ENCODE measurements at places on chromosomes 16 and 17.

GRCh38 chr17:1796800-1797199 lies 32.9 kb downstream of the SMYD4 start:
- DNase-seq, result no peak

DNA sequence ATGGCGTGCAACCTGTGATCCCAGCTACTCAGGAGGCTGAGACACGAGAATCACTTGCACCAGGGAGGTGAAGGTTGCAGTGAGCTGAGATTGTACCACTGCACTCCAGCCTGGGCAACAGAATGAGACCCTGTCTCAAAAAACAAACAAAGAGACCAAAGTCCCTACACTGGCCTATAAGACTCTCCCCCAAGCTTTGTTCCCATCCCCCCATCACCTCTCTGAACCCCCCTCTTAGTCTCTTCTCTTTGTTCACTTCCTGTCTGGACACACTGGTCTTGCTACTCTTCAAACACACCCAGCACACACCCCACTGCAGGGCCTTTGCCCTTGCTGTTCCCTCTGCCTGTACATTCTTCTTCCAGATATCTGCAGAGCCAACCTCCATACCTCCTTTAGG lies 7.8 kb upstream of the SCNN1B start:
- DNase-seq, result no peak

DNA sequence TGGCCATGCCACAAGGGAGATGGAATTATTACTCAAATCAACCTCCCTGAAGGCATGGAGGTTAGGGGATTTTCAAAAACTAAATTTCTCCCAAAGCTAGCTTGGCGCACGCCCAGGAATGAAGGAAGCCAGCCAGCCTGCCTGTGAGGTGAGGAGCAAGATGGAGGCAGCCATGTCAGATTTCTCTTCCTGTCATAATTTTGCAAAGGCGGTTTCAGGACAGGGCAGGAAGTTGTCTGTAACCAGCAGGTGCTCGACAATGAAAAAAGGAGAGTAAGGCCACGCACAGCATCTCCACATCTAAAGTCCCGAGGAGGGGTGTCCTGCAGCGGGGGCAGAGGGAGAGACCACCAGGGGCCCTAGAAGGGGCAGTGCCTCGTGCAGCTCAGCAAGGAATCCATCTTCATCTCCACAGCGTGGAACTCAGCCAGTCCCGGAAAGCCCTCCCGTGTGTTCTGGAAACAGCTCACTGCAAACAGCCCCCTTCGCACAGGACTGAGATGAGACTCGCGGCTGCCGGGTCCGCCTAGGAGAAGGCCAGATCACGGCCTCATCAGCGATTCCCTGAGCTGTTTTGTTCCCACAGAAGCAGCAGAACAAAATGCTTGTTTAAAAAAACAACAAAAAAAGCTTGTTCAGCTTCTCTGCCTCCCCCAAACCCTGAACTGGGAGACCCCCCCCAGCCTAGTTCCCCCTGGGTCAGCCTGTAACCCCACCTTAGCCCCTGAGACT lies 47.8 kb downstream of the SLC7A5 start:
- no peak for DNase-seq

DNA sequence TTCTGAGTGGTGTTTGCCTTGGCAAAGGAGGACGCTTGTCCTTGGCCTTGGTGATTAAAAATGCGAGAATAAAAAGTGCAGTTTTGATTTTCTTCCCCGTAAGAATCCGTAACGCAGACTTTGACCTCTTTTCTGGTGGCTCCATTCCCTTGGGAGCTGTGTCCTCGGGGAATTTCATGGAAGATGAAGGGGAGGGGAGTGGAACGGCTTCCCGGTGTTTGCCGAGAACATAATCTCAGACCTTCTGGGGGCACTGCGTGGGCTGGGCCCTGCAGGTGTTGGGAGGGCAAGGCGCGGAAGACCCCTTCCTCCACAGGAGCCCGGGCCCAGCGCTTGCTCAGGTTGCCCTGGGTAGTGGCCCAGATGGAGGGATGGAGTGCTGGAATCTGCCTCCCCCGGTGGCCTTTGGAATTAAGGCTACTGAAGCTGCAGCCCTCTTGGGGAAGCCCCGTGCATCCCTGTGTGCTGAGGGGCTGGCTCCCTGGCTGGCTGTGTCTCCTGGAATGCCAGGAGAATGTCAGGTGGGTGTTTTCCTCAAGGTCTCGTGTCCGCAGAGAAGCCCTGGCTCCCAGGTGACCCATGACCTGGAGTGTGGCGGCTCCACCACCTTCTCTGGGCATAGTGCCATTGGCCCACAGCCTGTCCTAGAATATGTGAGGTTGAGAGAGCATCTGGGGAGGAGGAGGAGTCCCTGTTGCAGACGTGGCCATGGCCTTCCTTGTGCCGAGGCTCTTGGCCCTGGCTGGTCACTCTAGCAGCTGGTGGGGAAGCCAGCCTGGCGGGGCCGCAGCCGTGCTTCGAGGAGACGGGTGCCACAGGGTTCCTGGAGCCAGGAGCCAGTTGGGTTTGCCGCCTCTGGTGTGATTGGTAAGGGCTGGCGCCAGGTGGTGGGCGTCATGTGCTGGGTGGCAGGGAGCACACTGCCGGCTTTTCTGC lies 3.1 kb downstream of the BAIAP2 start:
- no peak for DNase-seq

DNA sequence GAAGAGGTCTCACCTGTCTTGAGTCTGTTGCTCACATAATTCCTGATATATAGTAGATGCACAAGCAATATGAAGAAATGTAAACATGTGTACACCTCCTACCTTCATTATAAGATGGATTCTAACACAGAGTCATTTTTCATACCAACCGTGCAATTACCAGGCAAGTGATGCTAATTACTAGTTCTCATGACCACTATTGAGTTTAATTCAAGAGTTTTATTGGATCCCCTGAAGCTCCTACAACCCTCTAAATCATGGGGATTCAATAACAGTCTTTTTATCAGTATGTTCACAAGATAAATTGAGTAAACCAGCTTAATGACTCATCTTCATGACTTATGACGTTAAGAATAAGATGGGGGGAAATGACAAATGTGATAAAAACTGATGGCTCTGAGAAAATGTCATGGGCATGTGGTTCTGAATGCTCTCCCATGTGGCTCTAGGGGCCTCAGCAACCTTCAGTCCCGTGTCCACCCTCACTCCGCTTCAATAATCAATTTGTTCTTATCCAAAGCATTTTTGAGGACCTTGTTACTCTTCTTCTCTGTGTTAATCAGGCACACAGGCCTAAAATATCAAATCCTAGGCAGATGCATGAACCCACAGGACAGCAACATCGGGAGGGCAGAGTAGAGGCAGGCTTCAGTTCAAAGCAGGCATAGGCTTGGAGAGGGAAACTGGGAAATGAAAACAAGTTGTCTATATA lies 42.8 kb downstream of the PRAC1 start:
- DNase-seq, result no peak

DNA sequence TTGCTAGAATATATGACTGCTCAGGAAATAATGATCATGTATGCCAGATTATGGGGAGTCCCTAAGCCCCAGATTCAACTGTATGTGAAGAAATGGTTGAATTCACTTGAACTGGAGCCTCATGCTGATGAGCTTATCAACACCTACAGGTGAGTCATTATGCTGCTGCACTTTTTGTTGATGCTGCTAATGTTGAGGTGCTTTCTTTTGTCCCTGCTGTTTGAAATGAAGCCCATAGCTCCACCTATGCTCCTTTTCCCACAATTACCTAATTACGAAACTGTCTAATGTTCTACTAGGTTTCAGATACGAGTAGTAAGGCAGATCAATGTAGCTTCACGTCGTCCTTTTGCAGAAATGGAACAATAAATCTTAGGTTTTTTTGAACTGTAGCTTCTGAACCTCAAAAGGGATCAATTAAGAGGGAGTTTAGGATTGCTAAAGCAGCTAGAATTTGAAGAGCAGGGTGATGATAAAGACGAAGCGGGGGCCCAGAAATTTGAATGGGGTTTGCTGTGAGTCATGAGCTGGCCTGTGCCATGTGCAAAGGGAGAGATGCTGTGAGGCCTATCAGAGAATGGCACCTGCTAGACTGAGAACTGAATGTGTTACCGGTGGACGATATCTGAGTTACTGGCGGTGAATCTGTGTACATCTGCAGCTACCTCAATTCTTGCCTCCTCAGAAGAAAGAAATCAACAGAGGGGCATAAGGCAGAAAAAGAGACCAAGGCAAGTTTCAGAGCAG lies 6.1 kb upstream of the UQCRC2 start:
- no peak for DNase-seq

DNA sequence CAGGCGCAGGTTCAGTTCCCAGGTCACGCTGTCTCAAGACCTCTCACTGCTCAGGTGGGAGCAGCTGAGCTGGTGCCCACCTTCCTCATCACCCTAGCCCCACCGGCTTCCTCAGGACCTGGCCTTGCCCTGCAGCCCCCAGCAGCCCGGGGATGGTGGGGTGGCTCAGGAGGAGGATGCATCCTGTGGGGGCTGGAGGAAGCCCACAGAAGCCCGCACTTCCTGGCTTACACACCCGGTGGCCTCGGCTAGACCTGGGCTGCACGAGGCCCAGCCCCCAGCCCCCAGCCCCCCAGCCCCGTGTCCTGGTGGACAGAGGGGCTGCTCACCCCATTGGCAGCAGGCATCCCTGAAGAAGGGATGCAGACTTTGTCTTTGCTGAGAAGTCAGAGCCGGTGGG lies 43.4 kb downstream of the BAHCC1 start:
- no peak for DNase-seq

DNA sequence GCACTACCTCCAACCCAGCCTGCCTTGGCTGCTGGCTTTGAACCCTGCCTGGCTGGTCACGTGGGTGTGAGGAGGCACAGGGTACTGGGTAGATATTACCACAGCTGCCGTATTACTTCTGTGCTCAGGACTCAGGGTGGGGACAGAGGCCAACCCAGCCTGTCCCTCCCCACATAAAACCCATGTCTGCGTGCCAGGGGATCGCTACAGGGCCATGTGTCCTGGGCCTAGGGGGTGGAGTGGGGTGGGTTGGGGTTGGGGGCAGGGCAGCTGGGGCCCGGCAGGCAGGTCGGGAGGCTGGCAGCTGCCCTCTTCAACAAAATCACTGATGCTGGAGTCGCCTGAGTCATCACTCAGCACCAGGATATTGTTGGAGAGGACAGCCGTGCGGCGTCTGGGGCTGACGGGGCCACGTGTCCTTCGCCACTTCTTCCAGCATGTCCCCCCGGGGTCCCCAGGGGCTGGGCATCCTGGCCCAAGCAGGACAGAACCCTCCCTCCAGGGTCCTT lies 39.7 kb upstream of the PVALEF start:
- no peak for DNase-seq

GRCh38 chr16:3759736-3760135 lies 42.4 kb upstream of the TRAP1 start:
- no peak for DNase-seq

DNA sequence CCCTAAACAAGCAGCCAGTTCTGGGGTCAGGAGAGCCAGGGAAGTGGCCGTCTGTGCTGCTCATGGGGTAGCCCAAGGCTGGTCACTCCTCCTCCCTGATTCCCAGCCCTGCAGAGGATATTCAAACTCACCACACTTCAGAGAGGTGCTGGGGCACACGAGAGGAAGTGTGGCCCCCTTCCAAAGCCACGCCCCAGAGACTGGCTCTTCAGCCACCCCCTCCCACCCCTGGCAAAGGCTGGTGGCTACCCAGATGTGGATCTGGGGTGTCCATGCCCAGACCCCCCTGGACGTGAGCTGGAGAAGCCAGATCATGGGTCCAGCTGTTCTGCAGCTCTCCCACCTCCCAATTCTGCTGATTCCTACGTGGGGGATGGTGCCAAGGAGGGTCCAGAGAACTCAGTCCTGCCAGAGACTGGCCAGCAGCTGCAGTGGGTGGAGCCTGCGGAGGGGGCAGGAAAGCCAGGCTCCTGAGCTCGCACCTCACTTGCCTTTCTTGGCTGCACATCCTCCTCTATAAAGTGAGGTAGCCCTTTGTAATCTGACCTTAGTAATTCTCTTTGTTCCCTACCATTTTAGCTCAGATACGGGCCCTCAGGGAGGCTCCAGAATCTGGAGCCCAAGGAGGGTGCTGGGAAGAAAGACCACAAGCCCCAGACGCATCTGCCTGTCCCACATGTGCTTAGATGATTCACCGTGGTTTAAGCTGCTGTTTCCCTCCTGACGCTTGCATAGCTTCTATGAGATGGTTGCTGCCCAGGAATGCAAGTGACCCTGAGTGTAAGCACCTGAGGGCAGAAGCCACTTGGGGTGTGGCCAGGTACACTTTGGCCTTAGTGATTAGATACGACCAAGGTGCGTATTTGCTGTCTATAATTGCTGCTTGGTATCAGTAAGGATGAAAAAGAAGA lies 15.3 kb downstream of the SDK2 start:
- DNase-seq, result no peak

Measured in stimulated activated CD4-positive, alpha-beta T cell treated with anti-CD3 and anti-CD28 coated beads, Interleukin-15, amount 100 ng/mL, for 1 hour (primary cell).